ENCODE measurements at places on chromosomes 6 and 20.
A peak's percentile ranks its signal among the peaks of the same experiment; 100 is the strongest.

DNA sequence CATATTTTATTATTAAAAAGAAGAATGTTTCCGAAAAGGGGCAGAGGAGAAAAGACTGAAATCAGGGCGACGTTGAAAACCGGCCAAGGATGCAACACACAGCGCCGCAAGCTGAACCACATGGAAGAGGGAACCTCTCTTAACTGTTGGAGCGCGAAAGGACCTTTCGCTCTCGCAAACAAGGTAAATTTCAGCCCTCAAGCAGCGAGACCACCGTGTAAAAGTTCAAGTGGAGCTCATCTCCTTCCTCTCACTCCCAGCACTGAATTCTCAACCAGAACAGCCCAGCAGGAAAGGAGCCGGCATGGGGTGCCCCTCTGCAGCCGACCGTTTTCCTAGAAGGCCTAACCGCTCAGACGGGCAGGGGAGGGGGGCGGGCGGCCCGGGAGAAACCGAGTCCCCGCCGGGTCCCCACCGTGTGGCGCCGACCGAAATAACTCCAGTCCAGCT, 621 bp downstream of the GPR63 start:
- DNase-seq: no peak

DNA sequence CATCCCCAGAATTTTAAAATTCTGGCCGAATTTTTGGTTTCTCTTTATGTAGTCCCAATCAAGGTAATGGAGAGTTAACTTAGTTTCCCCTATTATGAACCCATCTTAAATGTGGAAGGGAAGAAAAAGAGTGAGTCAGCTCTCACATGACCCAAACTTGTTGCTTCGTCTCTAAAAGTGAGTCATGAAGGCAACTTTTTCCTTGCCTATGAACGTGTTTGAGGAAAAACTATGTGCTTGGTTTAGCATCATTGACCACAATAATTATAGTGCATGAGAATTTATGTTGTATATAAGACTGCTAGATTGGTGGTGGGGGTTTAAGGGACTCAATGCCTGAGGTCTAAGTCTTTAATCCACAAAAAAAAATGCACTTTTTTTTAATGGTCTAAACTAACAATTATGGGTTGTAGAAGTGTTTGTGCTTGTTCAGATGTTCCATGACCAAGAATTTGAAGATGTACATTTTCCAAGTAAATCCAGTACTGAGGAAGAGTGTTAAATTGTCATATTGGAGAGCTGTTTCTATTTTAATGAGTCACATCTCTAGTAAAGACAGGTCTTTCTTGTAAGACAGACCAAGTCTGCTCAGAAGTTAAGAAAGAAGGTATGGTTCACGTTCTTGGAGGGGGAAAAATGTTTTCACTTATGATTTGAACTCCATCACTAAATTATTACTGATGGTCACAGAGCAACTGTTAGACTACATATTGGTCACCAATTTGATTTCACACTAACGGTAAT, 409.9 kb upstream of the MARCKS start:
- DNase-seq: peak; percentile 83

GRCh38 chr20:23350904-23351838, 580 bp downstream of the NXT1 start:
- peak; percentile 19 for DNase-seq

- DNase-seq: no peak
Measured at GRCh38 chr6:126718600-126719327, 378.8 kb downstream of the CENPW start.

DNA sequence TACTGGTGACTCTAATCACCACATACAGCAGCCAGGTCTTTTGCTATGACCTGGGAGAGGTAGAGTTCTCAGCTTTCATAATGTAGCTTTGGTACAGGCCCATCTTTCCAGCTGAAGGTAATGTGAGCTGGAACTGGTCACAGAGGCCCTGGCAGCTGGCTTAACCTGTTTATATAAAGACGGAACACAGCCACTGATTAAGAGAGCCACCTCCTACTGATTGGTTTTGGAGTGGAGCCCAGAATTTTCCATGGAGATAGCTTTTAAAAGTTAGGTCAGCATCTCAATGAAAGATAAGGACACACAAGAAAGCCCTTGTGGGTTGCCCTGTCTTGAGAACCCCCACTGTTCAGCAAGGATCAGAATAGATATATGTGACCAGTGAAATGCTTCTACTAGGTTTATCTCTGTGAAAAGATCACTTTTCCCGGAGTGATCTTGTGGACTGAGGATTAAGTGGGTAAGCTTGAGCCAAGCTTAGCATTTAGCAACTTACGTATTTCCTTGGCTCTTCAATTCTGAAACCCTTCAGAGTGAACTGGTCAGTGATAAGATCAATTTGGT, 213.7 kb upstream of the CITED2 start:
- peak; percentile 80 for DNase-seq

GRCh38 chr6:14671261-14671681, 553.7 kb downstream of the CD83 start:
- DNase-seq: peak; percentile 67

DNA sequence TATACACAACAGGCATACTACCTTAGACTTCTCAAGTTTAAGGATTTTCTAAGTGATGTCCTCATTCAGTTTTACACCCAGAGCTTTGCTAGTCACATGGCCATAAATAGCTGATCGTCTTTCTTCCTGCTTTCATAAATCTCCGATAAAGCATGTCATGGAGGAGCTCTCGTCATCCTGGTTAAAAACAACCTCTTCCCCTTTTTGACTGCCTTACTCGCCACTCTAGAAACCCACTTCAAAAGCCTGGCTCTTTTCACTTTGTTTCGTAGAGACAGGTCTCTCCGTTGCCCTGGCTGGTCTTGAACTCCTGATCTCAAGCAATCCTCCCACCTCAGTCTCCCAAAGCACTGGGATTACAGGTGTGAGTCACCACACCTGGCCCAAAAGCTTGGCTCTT, 67.0 kb upstream of the SMIM29 start:
- DNase-seq: no peak
